ENCODE measurements at places on chromosomes 16 and 17. TPM values are rescaled to one million over a fixed set of nuclear protein-coding genes. Genes with fewer than 3 reads are reported as not detected.

The CCL16 gene
- not detected for total RNA-seq

The TMEM204 gene
- not detected for total RNA-seq

The YPEL2 gene
- 0.63 TPM for total RNA-seq

The DOC2A gene
- total RNA-seq = 5.3 TPM

The LIMD2 gene
- 190 TPM for total RNA-seq

The VASN gene
- total RNA-seq = 4.6 TPM

The ACE gene
- total RNA-seq = 7.6 TPM

The NETO2 gene
- total RNA-seq = 38.2 TPM

The TMIGD1 gene
- total RNA-seq = not detected

The KRT36 gene
- total RNA-seq = not detected

The KRTAP2-3 gene
- total RNA-seq = not detected

The HSF4 gene
- 1.6 TPM for total RNA-seq

The AANAT gene
- total RNA-seq = not detected

The SLC5A11 gene
- total RNA-seq = not detected

The GRAP gene
- total RNA-seq = 0.66 TPM

The CCL15 gene
- not detected for total RNA-seq

The ABCA6 gene
- total RNA-seq = not detected

The ASPHD1 gene
- 24.6 TPM for total RNA-seq

The SLC5A10 gene
- not detected for total RNA-seq

The CDRT15L2 gene
- total RNA-seq = not detected

The TSPAN10 gene
- 0.48 TPM for total RNA-seq

The HP gene
- total RNA-seq = 1.6 TPM

The CES1 gene
- not detected for total RNA-seq

The VMO1 gene
- not detected for total RNA-seq

The CPHXL2 gene
- not detected for total RNA-seq

The LITAFD gene
- total RNA-seq = not detected

The NGFR gene
- 7.9 TPM for total RNA-seq

The ZNF469 gene
- 0.28 TPM for total RNA-seq

The KRT222 gene
- 0.07 TPM for total RNA-seq

The RNF227 gene
- total RNA-seq = 0.17 TPM

The KRTAP4-1 gene
- 0.70 TPM for total RNA-seq

The EVPLL gene
- total RNA-seq = not detected

The CCL7 gene
- not detected for total RNA-seq

The AHSP gene
- total RNA-seq = 3.3 TPM

The STAC2 gene
- total RNA-seq = 0.15 TPM

The ZPBP2 gene
- total RNA-seq = not detected

The HBA1 gene
- not detected for total RNA-seq

The CNTNAP1 gene
- 6.1 TPM for total RNA-seq

The ASPA gene
- not detected for total RNA-seq

The KRT40 gene
- total RNA-seq = not detected

The SBK1 gene
- total RNA-seq = 23.6 TPM

The RNF135 gene
- 9.8 TPM for total RNA-seq

The LRRC45 gene
- total RNA-seq = 46.5 TPM

The PPP1R27 gene
- not detected for total RNA-seq

The FN3K gene
- 3.8 TPM for total RNA-seq
